ENCODE measurements at places on chromosomes 13 and 19.
A peak's percentile ranks its signal among the peaks of the same experiment; 100 is the strongest.

DNA sequence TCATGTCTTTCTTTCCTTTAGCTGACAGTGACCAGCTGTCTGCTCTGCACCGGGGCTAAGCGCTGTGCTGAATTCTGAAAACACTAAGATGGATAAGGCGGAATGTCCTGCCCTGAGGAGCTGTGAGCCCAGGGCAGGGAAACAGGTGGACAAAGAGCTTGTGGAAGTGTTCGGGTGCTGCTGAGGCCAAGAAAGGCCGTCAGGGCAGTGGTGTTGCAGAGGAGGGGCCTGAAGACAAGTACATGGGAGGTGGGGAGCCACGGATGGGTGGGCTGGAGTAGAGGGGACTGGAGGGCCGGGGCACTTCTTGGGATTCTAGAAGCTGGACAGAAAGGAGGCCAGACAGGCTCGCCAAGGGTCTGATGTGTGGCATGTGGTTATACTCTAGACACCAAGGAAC is 66.2 kb upstream of the GPR183 start:
- DNase-seq: no peak

GRCh38 chr19:45913874-45914830 is at the start of gene NANOS2:
Gene NANOS2, minus strand, starts transcription at chr19:45914778. Its CDS starts 85 bp downstream, at chr19:45914693.
- DNase-seq: peak; percentile 31

DNA sequence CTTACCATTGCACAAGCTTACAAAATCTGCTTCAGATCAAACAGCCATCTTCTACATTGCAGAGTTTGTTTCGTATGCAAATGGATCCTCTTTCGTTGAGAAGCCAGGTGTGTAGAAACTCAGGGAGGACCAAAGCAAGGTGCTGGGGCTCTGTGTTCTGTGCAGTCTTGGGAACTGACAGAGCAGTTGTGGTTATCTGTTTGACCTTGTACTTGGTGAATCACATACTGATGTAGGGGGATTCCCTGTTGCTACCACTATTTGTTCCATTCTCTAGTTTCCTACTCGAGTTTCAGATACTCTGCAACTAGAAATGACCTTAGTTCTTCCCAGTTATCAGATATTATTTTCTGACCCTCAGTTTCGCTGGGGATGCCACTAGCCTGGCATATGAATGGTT is 95.2 kb upstream of the CLDN10 start:
- no peak for DNase-seq

- no peak for DNase-seq
These were observed 15.7 kb downstream of the TIMM13 start for GRCh38 chr19:2411709-2412108.

DNA sequence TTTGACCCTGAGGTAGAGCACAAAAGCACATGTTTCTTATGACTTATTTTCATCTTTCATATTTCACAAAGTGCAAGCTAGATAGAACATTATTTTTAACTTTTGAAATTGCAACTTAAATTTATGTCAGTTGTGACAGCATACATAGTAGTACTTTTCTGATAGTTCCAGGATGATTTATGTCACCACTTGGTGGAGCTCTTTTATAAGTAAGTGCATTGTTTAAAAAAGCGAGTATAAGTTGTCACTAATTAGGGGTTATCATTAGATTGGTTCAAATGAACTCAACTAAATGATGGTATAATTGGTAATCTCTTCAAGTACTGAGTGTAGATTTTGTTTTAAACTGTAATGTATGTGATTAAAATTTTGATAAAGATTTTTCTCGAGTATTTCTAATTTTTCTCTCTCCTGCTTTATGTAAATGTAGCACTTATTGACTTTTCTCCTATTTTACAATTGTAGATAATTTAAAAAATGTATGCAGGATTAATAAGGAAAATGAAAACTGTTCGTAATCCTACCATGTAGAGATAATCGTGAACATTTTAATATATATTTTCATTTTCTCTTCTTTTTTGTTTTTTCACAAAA is 31.1 kb downstream of the RB1 start:
- peak; percentile 64 for DNase-seq

DNA sequence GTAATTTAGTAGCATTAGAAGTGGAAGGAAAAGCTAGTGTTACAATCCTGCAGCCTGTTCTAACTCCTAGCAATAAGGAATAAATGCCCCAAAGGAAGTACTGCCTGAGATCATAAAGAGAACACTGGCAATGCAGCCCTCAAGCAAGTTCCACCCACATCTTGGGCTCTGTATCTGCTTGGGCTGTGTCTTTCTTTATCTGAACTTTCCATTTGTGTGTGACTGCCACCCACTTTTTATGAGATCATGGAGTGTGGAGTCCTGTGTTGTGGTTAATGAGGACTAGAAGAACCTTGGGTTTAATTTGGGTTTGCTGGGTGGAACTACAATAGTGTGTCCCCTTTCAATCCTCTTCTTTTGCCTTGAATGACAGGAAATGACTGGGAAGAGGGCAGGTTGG is 38.2 kb downstream of the RFXAP start:
- DNase-seq: no peak

- no peak for DNase-seq
These were observed 108.3 kb downstream of the SLITRK5 start for GRCh38 chr13:87779426-87779825.

DNA sequence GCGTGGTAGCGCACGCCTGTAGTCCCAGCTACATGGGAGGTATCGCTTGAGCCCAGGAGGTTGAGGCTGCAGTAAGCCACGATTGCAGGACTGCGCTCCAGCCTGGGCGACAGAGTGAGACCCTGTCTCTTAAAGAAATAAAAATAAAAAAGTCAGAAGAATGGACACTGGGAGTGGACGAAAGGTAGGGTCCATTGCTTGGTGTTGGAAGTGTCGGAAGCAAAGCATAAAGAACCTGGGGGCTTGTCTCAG is 392 bp upstream of the ARHGAP33 start:
- no peak for DNase-seq

DNA sequence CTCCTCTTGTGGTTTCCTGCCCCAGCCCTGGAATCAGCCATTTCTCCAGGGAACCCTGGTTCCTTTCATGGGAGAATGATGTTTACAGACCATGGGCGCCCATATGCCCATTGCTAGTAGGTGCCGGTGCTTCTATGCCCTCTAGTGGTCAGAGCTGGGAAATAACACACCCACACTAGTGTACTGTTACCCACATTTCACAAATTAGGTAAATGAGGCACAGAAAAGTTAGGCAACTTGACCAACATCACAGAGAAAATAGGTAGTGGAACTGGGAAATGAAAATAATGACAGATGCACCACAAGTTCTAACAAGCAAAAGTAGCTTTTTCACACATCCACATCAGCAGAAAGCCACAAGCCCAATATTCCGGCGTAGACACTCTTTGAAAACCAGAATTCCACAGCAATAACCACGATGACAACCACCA is 1.3 kb upstream of the CEACAM3 start:
- DNase-seq: peak; percentile 58

DNA sequence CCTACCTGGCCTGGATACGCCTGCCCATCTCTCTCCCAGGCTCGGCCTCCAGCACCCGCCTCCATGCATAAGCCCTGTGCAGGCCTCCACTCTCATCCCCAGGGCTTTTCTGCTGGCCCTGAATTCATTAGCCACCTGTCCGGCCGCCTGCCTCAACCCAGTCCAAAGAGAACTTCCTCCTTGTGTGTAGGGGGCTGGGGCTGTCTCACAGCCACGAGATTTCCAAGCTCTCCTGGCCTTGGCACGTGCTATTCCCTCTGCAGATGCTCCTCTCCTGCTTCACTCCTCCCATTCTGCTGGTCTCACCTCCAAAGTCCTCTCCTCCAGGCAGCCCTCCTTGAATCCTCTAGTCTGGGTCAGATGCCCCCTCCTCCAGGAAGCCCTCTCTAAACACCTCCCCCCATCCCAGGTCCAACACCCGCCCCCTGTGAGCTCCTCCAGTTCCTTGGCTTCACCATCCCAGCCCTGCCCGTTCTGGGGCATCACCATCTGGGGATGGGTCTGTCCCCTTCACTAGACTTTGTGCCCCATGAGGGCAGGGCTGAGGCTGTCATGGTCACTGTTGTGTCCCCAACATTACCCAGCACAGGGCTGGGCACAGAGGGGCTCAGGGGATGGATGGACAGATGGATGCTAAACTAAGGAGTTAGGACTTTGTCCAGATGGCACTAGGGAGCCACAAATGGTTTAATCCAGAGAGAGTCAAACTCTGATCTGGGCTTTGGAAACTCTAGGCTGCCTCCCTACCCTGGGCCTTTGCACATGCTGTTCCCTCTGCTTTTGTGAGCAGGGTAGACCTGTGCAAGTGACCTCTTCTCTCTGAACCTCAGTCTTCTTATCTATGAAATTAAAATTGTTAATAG is 14.8 kb downstream of the MEIS3 start:
- no peak for DNase-seq

- DNase-seq: no peak
These were observed 261 bp downstream of the PRKD2 start for GRCh38 chr19:46716672-46717033.

GRCh38 chr19:46616631-46617322 is 8.1 kb downstream of the PTGIR start:
- DNase-seq: peak; percentile 89

DNA sequence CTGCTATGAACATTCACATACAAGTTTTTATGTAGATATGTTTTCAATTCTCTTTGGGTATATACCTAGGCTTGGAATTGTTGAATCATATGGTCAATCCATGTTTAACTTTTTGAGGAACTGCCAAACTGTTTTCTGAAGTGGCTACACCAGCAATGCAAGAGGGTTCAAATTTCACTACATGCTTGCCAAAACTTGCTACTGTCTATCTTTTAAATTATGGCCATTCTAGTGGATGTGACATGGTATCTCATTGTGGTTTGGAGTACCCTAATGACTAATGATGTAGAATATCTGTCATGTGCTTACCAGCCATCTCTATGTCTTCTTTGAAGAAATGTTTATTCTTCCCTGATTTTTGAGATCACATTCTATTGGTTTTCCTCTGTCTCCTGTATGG is 860.3 kb downstream of the DIAPH3 start:
- no peak for DNase-seq

GRCh38 chr13:62087124-62087523 is 671.5 kb upstream of the PCDH20 start:
- no peak for DNase-seq

DNA sequence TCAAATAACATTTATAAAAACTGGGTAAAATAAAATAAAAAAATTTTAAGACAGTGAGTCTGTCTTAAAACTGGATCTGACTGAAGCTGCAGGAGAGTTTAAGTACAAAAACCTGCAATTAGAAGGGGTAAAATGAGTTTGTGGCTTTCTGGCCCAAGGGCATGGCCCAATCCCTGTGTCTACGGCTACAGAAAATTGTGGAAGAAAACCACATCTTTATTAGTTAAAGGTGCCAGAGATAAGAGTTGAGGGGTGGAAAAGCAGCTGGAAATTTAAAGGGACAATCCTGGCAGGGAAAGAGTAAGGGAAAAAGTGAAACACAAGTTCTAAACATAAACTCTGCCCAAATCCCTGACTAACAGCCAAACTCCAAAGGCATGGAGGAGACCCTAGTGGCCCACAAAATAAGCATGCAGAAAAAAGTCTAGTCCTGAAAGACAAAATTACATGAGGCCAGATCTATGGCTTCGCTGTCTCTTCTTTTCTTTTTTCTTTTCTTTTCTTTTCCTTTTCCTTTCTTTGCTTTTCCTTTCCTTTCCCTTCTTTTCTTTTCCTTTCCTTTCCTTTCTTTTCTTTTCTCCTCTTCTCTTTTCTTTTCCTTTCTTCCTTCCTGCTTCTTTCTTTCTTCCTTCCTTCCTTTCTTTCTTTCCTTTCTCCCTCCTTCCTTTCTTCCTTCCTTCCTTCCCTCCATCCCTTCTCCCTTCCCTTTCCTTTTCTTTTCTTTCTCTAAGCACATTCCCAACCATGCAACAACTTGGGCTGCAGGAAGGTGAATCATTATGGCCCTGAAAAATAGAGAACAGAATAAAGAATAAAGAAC is 23.5 kb upstream of the DLEU7 start:
- DNase-seq: no peak

GRCh38 chr13:98576200-98576945 is 534 bp downstream of the STK24 start:
- peak; percentile 48 for DNase-seq

GRCh38 chr13:105569816-105570215 is 965.6 kb downstream of the EFNB2 start:
- DNase-seq: no peak

- DNase-seq: no peak
These were observed 238.3 kb upstream of the MAB21L1 start for GRCh38 chr13:35714588-35715377.

GRCh38 chr13:73323615-73324014 is 264.8 kb downstream of the KLF5 start:
- no peak for DNase-seq

DNA sequence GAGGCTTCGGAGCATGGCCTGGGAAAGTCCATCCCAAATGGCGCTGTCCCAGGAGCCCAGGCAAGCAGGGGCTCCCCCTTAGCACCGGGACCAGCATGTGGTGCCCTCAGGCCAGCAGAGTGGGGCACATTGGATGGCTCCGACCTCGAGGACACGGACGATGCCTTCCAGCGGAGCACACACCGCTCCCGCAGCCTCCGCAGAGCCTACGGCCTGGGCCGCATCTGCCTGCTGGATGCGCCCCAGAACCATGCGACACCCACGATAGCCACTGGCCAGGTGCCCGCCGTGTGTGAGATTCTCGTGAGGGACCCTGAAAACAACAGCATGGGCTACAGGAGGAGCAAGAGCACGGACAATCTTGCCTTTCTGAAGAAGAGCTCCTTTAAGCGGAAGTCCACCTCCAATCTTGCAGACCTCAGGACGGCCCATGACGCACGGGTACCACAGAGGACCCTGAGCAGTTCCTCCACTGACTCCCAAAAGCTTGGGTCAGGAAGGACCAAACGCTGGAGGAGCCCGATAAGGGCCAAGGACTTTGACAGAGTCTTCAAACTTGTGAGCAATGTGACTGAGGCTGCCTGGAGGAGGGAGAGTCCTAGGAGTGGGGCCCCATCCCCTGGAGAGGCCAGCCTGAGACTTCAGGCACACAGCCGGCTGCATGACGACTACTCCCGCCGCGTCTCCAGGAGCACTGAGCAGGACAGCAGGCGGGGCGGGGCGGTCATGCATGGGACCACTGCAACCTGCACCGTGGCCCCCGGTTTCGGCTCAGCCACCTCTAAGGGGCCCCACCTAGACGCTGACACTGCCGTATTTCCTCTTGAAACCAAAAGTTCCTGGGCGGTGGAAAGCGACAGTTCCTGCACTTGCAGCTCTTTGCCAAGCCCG is 63.1 kb downstream of the SPATA13 start:
- no peak for DNase-seq

DNA sequence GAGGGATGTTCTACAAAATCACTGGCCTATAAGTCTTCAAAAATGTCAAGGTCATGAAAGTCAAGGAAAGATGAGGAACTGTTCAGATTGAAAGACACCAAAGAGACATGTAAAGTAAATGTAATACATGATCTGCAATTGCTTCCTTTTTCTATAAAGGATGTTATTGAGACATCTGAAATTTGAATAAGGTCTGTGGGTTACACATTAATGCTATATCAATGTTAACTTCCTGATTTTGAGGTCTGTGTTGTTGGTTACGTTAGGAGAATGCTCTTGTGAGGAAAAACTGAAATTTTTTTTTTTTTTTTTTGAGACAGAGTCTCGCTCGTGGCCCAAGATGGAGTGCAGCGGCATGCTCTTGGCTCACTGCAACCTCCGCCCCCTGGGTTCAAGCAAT is 197.4 kb downstream of the RGCC start:
- DNase-seq: peak; percentile 46

- no peak for DNase-seq
These were observed 89.2 kb upstream of the GPR183 start for GRCh38 chr13:99396446-99396845.

Measured in KBM-7 (cell line).